ENCODE measurements at places on chromosomes 3 and 15. TPM values are rescaled to one million over a fixed set of nuclear protein-coding genes. Genes with fewer than 3 reads are reported as not detected.

The UBAP1L gene
- total RNA-seq = 5.6 TPM

The LDHAL6B gene
- total RNA-seq = not detected

DNA sequence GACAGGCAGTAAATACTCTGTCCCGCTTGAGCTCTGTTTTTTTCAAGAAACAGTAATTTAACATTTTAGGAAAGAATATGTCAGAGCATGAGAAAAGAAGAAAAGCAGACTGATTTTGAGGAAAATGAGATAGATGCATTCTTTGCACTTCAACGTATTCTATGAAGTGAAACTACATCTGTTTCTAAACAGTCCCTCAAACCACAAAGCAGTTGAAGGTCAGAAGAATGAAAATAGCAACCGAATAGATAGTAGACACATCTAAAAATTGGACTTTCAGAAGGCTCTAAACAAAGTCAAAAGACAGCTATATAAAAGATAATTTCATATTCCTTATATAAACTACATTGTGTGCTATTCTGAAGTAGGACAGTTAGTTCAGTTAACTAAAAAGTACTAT lies 172.6 kb upstream of the LRRC3B start:
- DNase-seq = no peak

DNA sequence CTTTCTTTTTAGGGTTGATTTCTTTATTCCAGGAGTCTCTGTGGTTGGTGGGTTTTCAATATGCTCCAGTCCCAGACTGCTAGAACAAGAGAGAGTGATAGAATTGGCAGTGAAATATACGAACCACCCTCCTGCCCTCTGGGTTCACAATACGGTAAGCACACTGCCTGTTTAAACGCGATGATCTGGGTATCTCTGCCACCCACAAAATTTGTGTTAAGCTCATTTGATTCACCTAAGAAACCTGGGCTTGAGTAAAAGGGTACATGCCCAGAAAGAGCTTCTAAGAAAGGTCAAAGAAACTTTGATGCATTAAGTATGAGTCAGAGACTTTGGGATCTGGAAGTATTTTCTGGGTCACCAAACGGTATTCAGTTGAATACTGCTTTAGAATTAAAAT lies 29.8 kb downstream of the OXNAD1 start:
- no peak for DNase-seq

DNA sequence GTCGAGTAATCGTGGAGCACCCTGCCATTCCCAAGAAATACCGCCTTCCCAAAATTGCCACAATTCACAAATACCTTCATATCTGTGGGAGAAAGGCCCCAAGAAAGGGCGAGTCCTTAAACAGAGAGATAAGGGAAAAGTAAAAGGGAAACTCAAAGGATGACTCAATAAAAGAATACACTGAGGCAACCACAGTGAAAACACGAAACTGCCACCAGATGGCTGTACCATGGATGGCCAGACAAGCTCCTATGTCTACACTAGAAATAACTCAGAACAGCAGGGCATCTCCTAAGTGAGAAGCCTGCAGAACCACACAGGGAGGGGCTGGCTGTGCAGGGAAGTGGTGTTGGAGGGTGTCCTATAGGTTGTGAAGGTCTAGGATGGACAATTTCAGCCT lies 25.0 kb downstream of the SRGAP3 start:
- no peak for DNase-seq

- DNase-seq = no peak
These were observed 42.0 kb downstream of the MKRN2 start for GRCh38 chr3:12598890-12599289.

DNA sequence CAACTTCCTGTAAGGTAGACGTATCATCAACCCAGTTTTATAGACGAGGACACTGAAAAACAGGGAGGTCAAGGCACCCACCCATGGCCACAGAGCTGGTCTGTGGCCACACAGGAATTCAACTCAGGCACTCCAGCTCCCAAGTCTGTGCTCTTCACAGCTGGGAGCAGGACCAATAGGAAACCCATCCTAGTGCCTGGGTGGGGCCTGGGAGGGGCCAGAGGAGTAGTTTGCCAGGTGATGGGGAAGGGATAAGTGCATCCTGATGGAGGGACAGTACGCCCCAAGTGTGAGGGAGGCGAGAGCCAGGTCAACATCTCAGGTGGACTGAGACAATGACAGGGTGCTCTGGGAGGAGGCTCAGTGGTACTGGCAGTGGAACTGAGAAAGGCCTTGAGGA lies 22.0 kb downstream of the KIF9 start:
- no peak for DNase-seq

- no peak for DNase-seq
These were observed 11.3 kb downstream of the SELENOS start for GRCh38 chr15:101266034-101266433.

Measured in mucosa of gallbladder (tissue), 1 donor.